Activated CD4-positive, alpha-beta T cell treated with anti-CD3 and anti-CD28 coated beads for 4 hours (primary cell): ENCODE measurements at places on chromosomes 2 and 18.
A peak's percentile ranks its signal among the peaks of the same experiment; 100 is the strongest.

- DNase-seq: peak; percentile 53
Measured at GRCh38 chr18:23828426-23828825, 139.2 kb downstream of the LAMA3 start.

- DNase-seq: no peak
Measured at GRCh38 chr2:58571181-58571852, 330.2 kb upstream of the FANCL start.

GRCh38 chr18:41690332-41691127 is 264.5 kb upstream of the PIK3C3 start:
- no peak for DNase-seq

DNA sequence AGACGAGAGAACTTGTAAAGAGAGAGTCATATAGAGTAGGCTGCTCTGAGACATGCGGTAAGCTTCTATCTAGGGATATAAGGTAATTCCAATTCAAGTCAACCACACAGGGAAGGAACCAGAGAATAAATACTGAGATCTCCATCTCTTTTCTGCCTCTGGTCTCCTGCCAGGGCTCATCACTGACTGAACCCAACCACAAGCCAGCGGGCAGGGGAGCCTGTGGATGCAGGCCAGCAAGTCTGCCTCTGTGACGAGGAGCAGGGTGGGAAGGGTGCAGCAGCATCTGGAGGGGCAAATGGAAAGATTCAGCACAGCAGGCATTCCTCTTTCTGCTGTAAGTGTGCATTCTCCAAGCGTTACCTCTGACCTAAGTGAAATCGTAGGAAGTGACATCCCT is 82.2 kb downstream of the ICOS start:
- no peak for DNase-seq

DNA sequence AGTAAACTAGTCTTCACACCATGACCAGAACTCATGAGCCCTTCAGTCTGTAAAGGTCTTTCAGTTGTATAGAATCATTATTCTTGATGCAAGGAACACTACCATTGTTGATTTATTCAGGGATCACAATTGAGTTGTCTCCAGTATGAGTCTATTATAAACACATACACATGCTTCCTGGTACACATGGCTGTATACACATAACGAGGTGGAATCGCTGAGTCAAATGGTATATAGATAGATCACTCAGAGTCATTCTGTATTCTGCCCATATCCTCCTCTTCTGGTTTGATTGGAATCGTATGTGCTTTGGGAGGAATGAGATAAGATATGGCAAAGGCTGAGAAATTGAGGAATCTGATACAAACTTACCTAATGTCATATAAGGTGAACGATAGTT is 216.0 kb downstream of the UBE2E3 start:
- DNase-seq: no peak

DNA sequence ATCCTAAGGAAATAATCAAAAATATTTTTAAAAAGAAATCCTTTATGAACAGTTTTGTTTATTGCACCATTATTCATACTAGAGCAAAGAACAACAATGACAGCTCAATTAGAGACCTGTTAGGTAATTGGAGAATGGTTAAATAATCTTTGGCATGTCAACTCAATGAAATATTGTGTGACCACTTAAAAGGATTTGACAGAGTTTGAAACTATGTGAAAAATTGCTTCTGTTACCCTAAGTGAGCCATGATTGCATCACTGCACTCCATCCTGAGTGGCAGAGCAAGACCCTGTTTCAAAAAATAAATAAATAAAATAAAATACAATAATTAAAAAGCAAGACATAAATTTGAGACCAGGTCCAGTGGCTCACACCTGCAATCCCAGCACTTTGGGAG is 66.1 kb upstream of the ATP8B1 start:
- DNase-seq: no peak

GRCh38 chr2:113741091-113741490 is 15.4 kb downstream of the SLC35F5 start:
- DNase-seq: no peak

DNA sequence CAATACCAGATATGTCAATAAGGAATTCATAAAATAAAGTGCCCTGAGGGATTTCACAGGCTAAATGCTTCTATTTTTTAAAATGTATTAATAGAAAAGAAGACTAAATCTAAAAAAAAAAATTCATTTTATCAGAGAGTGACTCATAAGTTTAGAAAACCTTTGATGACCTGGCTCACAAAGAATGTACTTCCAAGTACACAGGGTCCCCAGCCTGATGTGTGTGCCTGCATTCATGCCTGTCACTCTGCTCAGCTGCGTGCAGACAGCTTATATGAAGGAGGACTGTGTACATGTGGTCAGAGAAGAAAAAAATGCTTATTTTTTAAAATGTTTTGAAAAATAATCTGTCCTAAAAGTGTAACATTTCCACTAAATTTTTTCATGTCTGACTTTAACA is 3.0 kb upstream of the CPS1 start:
- DNase-seq: no peak

GRCh38 chr2:85430752-85431569 is 12.4 kb downstream of the SH2D6 start:
- no peak for DNase-seq

GRCh38 chr2:88161446-88162244 is 8.5 kb upstream of the THNSL2 start:
- DNase-seq: no peak

- DNase-seq: no peak
Measured at GRCh38 chr2:155393406-155393805, 694.9 kb downstream of the KCNJ3 start.

- DNase-seq: no peak
Measured at GRCh38 chr2:218381916-218382366, at the start of gene SLC11A1. Gene SLC11A1 (plus strand): TSS chr2:218382273. CDS start chr2:218382369, 96 bp downstream.

DNA sequence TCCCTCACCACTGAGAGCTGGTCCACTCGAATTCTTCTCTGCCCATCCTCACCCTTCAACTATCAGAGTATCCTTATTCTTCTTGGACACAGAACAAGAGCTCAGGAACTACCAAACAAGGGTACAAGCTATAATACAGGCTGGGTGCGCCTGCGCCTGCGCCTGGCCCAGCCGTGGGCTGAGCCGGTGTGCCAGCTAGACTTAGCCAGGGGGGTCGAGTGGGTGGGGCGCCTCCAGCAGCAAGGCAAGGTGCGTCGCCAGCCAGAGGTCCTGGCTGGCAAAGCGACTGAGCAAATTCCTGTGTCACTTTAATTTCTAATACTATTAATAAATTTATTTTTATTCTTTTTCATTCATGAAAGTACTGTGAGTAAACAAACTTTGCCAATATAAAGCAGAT is 1072.6 kb upstream of the PIK3C3 start:
- no peak for DNase-seq

DNA sequence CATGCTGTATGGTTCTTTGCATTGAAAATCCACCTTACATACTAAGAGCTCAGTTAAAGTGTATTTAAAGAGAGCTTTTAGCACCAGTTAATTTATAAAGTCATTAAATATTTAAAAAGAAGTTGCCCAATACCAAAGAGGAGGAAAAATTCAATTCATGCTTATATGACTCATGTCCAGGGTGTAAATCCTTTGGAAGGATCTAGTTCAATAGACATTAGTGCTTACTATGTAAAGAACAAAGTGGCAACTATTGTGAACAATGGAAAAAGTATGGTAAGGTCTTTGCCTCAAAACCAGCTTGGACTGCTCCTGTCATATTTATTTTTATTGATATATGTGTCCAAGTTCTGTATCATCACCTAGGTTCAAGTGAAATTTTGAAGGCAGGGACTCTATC is 90.5 kb downstream of the SCN9A start:
- no peak for DNase-seq

- no peak for DNase-seq
Measured at GRCh38 chr2:176150584-176151441, 537 bp upstream of the HOXD4 start.

GRCh38 chr2:98460573-98461497 is 16.2 kb downstream of the INPP4A start:
- DNase-seq: peak; percentile 60

GRCh38 chr18:45110577-45111501 is 430.2 kb downstream of the SETBP1 start:
- DNase-seq: no peak
